ENCODE measurements at places on chromosomes 13 and 19.
A peak's percentile ranks its signal among the peaks of the same experiment; 100 is the strongest.

DNA sequence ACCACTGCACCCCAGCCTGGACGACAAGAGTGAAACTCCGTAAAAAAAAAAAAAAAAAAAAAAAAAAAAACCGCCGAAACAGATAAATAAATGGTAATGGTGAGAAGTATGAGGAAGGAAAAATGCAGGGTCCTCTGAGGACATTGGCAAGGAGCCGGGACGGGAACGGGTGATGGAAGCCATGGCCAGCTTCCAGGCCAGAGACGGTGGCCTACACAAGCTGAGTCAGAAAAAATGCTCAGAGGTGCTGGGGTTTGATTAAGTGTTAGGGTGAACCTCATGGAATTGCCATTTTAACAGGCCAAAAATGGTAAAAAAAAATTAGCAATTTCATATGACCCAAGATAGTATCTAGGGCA lies 866 bp upstream of the ZSWIM4 start:
- DNase-seq: no peak

DNA sequence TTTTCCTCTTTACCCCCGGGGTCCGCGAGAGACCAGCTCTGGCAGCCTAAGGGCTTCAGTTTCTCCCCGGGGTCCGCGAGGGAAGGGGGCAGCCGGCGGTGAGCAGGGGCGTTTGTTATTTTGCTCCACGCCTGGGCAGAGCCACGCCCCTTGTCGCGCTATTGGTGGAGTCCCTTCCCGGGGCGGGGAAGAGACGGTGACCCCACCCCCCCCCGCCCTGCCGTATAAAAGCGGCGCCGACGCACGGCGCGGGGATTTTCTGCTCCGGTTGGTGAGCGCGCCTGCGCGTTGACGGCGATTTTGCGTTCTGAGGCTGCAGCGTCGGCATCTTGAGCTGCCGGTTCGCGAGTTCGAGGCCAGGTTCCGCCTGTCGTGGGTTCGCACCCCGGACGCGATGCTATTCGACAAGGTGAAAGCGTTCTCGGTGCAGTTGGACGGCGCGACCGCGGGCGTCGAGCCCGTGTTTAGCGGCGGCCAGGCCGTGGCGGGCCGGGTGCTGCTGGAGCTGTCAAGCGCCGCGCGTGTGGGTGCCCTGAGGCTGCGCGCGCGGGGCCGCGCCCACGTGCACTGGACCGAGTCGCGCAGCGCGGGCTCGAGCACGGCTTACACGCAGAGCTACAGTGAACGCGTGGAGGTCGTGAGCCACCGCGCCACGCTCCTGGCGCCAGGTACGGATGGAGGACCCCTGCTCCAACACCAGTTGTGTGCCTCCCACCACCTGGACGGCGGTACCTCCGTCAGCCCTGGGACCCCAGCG lies at the start of gene ARRDC2:
TSS of gene ARRDC2 (plus strand) at position 254 of the 757 bp plus-strand sequence. CDS start at position 395, 141 bp downstream.
- DNase-seq: peak; percentile 93

DNA sequence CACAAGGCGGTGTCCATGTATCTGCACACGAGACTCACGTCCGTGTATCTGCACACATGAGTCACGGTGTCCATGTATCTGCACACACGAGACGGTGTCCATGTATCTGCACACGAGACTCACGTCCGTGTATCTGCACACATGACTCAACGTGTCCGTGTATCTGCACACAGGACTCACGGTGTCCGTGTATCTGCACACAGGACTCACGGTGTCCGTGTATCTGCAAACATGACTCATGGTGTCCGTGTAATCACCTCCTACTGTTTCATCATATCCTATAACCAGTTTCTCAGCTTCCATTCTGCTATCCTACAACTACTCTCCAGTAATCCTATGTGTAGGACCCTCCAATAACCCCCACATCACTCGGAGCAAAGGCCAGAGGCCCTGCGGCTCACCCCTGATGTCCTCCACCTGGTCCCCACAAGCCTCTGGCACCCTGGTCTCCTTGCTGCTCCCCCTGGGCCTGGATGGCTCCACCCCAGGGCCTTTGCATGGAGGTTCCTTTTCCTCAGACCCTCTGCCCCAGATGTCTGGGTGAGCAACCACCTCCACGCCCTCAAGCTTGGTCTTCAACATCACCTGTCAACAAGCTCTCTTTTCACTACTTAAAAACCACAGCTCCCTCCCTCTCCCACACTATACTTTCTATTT lies 2.5 kb upstream of the TMEM255B start:
- no peak for DNase-seq

GRCh38 chr13:30998136-30999088 lies 66.0 kb downstream of the TEX26 start:
- DNase-seq: no peak

- no peak for DNase-seq
Observed at GRCh38 chr13:98171900-98172589, 5.0 kb downstream of the RNF113B start.

- no peak for DNase-seq
Observed at GRCh38 chr19:31072451-31072850, 276.8 kb downstream of the TSHZ3 start.

DNA sequence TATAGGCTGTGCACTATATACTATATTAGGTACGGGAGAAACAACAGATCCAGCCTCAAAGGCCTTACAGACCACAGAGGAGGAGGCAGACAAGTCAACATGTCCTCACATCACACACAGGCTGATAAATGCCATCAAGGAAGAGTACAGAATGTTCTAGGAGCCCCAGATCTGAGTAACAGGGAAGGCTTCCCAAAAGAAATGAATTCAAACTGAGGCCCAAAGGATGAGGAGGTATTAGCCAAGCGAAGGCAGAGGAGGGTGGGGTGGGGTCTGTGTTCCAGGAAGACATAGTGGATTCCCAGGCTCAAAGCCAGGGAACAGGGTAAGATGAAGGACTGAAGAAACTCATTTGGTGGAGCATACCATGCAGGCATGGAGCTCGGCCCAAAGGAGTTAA lies 55.1 kb downstream of the RXFP2 start:
- DNase-seq: no peak

DNA sequence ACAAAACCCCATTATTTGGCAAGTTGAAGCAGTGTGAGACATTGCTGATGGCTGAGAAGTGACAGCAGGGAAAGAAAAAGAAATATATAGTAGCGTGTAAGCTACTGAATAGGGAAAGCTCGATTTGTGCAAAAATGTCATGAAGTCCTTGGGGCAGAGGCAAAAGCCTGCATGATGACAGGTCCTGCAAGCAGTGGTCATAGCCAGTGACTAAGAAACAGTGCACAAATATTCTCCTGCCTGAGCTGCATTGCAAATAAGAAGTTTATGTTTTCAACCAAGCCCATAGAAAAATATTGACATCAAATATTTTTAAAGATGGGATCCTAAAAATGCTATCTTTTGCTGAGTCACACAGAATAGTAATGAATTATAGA lies 270.0 kb downstream of the SLITRK6 start:
- DNase-seq: no peak

DNA sequence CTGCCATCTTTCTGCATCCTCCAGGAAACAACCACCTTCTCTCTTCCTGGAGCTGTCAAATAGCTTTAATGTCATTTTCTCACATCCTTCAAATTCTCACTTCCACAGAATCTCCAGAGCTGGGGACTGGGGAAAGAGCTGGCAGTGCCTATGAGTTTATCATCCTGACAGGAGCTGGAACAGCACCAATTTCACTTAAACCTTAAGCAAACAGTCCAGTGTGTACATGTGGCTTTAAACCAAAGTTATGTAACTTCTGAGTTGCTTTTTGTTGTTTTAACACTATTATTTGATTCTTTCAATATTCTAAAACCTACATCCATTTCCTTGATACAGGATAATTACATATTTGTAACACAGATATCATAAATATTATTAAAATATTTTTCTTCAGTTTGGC lies 331.5 kb upstream of the ARGLU1 start:
- DNase-seq: no peak

DNA sequence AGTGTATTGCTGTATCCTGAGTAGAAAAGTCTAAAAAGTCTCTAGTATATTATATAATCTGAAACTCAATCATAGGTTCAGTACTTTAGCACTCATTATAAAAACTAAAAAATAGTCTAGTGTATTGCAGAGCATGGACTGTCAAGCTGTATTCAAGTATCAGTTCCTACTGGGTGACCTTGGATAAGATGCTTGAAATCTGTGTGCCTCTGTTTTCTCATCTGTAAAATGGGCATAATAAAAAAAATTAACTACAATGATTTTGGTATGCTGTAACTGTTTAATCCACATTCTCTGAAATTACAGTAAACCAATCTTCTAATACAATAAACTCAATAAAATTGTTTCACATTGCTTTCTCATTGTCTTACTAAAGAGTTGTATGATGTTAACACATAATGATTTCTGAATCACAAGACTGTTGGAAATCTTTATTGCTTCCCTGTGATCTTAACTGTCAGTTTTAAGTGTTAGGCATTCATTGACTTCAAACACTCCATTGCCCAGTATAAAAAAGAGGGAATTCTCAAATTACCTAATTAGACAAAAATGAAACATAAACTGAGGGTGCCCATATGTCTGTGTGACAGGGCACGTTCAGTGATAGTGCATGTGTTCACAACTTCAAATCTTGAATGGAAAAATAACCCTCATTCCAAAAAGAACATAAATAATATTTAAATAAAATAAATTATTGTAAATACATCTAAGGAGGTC lies 2.2 kb downstream of the STARD13 start:
- no peak for DNase-seq

GRCh38 chr19:56973713-56974555 lies 133.4 kb upstream of the PEG3 start:
- no peak for DNase-seq

- DNase-seq: peak; percentile 69
Observed at GRCh38 chr19:19602136-19602712, 16.3 kb downstream of the PBX4 start.

GRCh38 chr19:42208612-42209011 lies 8.9 kb downstream of the DEDD2 start:
- DNase-seq: no peak
